IMR-90 (cell line): ENCODE measurements at places on chromosomes 5 and 9. TPM values are rescaled to one million over a fixed set of nuclear protein-coding genes. Genes with fewer than 3 reads are reported as not detected.

ZNF454 gene
- under 0.01 and 0.18 TPM in 2 replicates for total RNA-seq

B4GALT7 gene
- 28.6 and 29.2 TPM in 2 replicates for total RNA-seq

ANKRD18B gene
- total RNA-seq = 13.4 and 14.7 TPM in 2 replicates

NOL8 gene
- total RNA-seq = 18.3 and 23.6 TPM in 2 replicates

GRCh38 chr9:128169925-128170324 lies 9.9 kb downstream of the BBLN start:
- no peaks in the 10 kb centered on the region for H3K27me3 ChIP-seq
- H3K4me3 ChIP-seq = no peak overlapping the region
- H3K4me1 ChIP-seq = peaks cover 3% of the 10 kb centered on the region; the same call in 1 of the 2 replicates
- peaks cover 43% of the 10 kb centered on the region for H3K36me3 ChIP-seq
- H3K27ac ChIP-seq = no peak overlapping the region

- no peak overlapping the region for H3K4me3 ChIP-seq
- H3K27me3 ChIP-seq = no peaks in the 10 kb centered on the region
- no peak overlapping the region for H3K27ac ChIP-seq
Observed at GRCh38 chr5:124716169-124716568, 30.3 kb downstream of the ZNF608 start.

KIF27 gene
- total RNA-seq = 1.6 and 2.2 TPM in 2 replicates

DNA sequence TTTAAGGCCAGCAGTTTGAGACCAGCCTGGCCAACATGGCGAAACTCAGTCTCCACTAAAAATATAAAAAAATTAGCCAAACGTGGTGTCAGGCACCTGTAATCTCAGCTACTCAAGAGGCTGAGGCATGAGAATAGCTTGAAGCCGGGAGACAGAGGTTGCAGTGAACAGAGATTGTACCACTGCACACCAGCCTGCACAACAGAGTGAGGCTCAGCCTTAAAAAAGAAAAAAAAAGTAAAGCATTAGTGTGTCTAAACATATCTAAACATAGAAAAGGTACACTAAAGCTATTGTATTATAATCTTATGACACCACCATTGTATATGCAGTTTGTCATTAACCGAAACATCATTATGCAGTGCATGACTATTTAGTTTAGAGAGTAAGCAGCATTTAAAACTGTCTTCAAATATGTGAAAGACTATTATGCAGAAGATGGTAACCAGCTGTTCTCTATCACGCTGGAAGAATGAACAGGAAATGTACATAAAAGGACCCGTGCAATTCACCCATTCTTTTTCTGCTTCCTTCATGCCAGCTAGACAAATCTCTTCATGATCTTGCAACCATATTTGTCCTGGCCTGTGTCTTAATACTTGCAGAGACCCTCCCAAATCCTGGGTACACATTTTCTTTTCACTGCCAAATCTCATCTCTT lies 58.6 kb downstream of the ITGA1 start:
- peak; percentile 80 for DNase-seq
- H3K4me1 ChIP-seq = peaks cover 20% of the 10 kb centered on the region

KCNIP1 gene
- not detected in 2 replicates for total RNA-seq

SPATA31C1 gene
- total RNA-seq = not detected in 2 replicates

DNA sequence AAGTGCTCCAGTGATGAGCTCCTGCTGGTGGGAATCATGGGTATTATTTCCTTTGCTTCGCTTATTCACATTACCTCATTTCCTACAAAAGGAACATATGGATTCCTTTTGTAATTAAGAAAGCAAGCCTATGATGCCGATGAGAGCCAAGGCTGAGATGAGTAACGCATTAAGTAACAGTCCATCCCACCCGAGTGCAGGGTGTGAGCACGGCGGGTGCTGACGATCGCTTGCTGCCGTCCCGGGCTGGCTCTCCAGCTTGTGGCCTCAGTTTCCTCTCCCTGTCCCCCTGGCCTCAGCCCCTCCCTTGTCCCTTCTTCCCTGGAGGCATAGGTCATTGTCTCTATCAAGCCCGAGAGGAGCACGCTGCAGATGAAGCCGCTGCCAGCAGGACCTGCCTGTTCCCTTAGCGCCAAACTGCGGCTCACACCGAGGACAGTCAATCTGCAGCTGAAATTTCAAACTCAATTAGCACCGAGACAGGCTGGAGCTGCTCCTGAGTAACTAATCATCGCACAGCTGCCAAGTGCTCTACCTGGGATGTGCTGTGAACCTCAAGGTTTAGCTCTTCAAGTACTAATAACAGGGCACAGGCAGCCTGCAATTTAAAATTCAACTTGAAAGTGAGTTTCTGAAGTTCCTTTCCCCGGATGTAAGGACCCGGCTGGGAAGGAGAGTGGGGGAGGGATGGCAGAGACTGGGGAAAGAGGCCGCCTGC lies 115.2 kb upstream of the RAPGEF1 start:
- no peaks in the 10 kb centered on the region for H3K4me1 ChIP-seq
- H3K27ac ChIP-seq = no peak overlapping the region
- H3K27me3 ChIP-seq = peaks cover 3% of the 10 kb centered on the region; the same call in 1 of the 2 replicates

DNA sequence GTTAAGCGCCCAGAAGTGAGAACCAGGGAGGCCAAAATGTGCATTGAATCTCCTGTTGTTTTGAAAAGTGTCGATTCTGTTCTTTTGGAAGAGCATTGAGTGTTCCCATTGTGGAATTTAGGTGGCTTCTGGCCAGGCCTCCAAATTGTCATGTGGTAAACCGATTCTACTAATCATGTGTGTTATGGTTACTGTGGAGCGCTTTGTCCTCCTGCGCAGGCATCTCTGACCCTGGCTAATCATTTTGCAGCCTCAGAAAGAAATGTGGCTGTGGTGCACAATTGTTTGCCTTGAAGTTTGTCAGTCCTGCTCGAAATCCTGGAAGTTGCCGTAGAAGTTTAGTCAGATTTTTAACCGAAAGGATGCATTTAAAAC lies 121.3 kb downstream of the RASGRF2 start:
- no peak overlapping the region for H3K4me3 ChIP-seq
- no peaks in the 10 kb centered on the region for H3K27me3 ChIP-seq
- H3K36me3 ChIP-seq = peaks cover 23% of the 10 kb centered on the region
- DNase-seq = no peak
- no peak overlapping the region for H3K27ac ChIP-seq

- no peak overlapping the region for H3K4me3 ChIP-seq
- H3K27me3 ChIP-seq = no peaks in the 10 kb centered on the region
- H3K36me3 ChIP-seq = peaks cover 7% of the 10 kb centered on the region
- H3K4me1 ChIP-seq = peaks cover 14% of the 10 kb centered on the region
Observed at GRCh38 chr5:65811885-65812284, 89.9 kb downstream of the NLN start.

TAS2R1 gene
- not detected in 2 replicates for total RNA-seq

DNA sequence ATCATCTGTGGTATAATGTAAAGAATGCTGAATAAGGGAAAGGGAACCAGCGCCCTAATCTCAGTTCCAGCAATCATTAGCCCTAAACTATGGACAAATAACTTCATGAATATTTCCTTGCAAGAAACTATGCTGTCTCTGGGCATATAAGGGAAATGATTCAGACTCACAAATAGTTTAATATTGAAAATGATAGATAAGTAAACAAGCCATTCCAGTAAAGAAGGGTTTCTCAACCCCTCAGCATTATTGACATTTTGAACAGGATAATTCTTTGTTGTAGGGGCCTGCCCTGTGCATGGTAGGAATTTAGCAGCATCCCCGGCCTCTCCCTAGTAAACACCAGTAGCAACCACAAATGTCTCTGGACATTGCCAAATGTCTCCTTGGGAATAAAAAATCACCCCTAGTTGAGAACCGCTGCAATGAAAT lies 23.8 kb downstream of the C5 start:
- peaks cover 3% of the 10 kb centered on the region; the same call in 1 of the 2 replicates for H3K4me1 ChIP-seq
- no peak overlapping the region for H3K27ac ChIP-seq
- no peaks in the 10 kb centered on the region for H3K36me3 ChIP-seq
- no peaks in the 10 kb centered on the region for H3K27me3 ChIP-seq
- H3K4me3 ChIP-seq = no peak overlapping the region
- no peak for DNase-seq

GRCh38 chr5:133712562-133712961 lies 100.2 kb upstream of the FSTL4 start:
- H3K36me3 ChIP-seq = no peaks in the 10 kb centered on the region
- no peaks in the 10 kb centered on the region for H3K4me1 ChIP-seq
- H3K4me3 ChIP-seq = no peak overlapping the region
- peaks cover 4% of the 10 kb centered on the region; the same call in 1 of the 2 replicates for H3K27me3 ChIP-seq

LPAR1 gene
- total RNA-seq = 260 and 315 TPM in 2 replicates

DNA sequence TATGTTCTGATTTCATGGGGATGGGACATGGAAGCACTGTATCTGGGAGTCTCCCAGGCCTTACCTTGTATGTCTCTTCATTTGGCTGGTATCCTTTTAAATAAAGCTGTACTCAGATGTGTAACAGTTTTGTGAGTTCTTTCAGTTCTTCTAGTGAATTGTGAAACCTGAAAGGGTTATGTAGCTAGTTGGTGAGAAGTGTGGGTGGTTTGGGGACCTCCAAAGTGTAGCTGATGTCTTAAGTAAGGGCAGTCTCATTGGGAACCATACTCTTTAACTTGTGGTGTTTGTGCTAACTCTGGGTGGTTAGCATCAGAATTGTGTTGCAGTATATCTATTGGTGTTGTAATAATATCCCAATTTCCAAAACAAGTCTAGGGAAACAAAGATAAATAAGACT lies 166.9 kb upstream of the CCNH start:
- no peaks in the 10 kb centered on the region for H3K36me3 ChIP-seq
- H3K27me3 ChIP-seq = no peaks in the 10 kb centered on the region
- no peak for DNase-seq
- no peaks in the 10 kb centered on the region for H3K4me1 ChIP-seq
- H3K4me3 ChIP-seq = no peak overlapping the region

DNA sequence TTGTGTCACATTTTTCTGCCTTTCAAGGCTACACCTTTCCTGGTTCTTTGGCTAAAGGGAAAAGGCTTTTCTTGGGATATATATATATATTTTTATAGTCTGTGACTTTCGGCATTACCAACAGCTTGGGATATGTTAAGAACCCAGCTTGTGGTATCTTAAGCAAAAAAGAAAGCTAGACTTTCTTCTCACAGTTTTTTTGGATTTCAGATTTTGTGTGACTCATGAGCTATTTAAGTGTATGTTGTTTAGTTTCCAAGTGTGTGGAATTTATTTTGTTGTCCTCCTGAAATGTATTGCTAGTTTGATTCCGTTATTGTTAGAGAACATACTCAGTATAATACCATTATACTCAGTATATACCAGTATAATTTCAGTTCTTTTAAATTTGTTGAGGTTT lies 64.8 kb downstream of the ERCC6L2 start:
- H3K27ac ChIP-seq = no peak overlapping the region
- peak; percentile 28 for DNase-seq
- no peak overlapping the region for H3K4me3 ChIP-seq
- H3K27me3 ChIP-seq = no peaks in the 10 kb centered on the region
- peaks cover 12% of the 10 kb centered on the region for H3K36me3 ChIP-seq
- H3K4me1 ChIP-seq = peaks cover 4% of the 10 kb centered on the region

GRCh38 chr5:39228596-39228995 lies 9.2 kb upstream of the FYB1 start:
- no peak overlapping the region for H3K4me3 ChIP-seq
- no peaks in the 10 kb centered on the region for H3K4me1 ChIP-seq
- no peaks in the 10 kb centered on the region for H3K36me3 ChIP-seq
- H3K27ac ChIP-seq = no peak overlapping the region
- DNase-seq = no peak
- H3K27me3 ChIP-seq = peaks cover 12% of the 10 kb centered on the region
